Activated naive CD8-positive, alpha-beta T cell treated with anti-CD3 and anti-CD28 coated beads, Interleukin-2, amount 10 ng/mL, durations not matched to agents 7 days and 5 days (primary cell): ENCODE measurements at places on chromosomes 4 and X.

DNA sequence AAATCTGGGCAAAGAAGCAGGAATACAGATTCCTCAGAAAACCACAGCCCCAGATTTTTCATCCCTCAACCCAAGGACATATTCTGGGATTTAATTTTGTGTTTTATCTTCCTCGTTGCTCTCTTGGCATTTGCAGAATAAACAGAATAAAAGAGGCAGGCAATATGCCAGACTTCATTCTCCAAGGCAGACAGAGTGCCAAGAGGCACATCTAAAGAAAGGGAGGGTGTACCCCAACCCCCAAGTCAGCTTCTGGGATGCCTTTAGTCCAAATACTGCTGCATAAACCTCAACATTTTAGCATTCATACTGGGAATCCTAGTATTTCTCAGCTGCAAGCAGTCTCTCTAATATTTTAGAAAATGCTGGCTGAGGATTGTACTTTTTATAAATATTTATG lies 629.2 kb downstream of the KLHL13 start:
- DNase-seq, result no peak

DNA sequence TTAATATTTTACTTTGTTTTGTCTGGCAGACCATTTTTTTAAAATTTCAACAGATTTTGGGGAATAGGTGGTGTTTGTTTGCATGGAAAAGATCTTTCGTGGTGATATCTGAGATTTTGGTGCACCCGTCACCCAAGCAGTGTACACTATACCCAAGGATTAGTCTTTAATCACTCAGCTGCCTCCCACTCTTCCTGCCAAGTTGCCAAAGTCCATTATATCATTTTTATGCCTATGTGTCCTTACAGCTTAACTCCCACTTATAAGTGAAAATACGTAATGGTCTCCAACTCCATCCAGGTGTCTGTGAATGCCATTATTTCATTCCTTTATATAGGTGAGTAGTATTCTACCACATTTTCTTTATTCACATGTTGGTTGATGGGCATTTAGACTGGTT lies 281.7 kb upstream of the GK2 start:
- DNase-seq, result no peak

- DNase-seq, result peak; percentile 37
These were observed 941.2 kb upstream of the TENM3 start for GRCh38 chr4:181301735-181302710.

DNA sequence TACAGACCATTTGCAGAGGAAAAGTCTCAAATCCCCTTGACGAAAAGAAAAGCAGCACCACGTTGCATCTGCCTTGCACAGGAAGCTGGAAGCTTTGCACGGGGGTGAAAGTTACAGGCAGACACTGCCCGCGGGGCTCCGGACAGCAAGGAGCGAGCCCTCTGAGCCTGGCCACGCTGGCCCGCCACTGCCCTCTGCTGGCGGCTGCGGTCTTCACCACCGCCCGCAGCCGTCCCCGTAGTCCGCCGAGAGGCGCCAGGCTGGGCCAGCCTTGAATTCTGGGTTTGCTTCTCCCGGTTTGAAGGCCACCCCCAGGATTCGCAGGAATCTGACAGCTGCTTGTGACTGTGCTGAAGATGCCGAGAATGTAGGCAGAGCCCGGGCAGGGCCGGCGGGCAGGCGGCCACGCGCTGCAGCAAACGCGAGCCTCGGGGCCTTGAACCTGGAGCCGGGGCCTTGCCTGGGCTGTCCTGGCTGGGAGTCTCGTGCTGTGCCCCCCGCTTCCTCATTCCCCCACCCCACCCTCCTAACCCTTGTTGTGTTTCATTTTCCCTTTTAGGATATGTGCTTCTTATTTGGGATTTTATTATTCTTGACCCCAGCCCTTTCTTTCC lies 49.2 kb downstream of the ENPP6 start:
- DNase-seq, result peak; percentile 84

DNA sequence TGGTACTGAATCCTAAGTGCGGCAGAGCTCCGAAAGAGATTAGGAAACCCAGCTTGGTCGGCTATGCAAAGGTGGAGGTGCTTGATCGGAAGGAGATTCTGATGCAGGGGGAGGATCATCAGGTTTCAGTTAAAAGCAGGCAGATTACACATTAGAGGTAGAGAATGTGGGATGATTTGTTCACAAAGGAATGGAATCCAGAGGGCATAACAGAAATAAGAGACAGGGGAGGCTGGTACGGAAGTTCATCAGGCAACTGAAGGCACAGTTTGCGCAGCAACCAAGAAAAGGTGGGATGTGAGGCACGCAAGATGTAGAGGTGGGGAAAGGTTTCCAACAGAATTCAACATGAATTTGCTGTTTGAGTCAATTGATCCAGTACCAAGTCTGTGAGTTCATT lies 424 bp upstream of the ZNF330 start:
- DNase-seq, result no peak

GRCh38 chr4:87559090-87559837 lies 30.1 kb upstream of the SPARCL1 start:
- DNase-seq, result peak; percentile 46

DNA sequence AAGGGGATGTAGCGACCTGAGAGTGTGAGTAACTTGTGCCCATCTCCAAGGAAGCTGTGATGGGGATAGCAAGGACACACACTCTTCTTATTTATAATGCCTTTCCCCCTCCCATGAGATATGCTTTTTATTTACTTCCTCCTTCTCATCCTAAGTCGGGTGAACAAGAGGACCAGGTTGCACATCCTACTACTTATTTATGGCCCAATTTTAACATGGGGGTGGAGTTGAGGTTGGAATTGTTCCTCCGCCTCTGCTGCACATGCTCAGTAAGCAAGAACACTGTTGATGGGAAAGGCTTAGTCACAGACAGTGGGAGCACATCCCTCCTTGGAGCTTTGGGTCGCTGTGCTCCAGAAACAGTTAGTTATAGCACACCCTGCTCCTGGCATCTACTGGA lies 15.2 kb upstream of the TLR8 start:
- no peak for DNase-seq

- no peak for DNase-seq
These were observed 60.6 kb downstream of the GABRA2 start for GRCh38 chr4:46329118-46329976.

- no peak for DNase-seq
These were observed 53.6 kb downstream of the TRMT44 start for GRCh38 chr4:8494218-8494617.

DNA sequence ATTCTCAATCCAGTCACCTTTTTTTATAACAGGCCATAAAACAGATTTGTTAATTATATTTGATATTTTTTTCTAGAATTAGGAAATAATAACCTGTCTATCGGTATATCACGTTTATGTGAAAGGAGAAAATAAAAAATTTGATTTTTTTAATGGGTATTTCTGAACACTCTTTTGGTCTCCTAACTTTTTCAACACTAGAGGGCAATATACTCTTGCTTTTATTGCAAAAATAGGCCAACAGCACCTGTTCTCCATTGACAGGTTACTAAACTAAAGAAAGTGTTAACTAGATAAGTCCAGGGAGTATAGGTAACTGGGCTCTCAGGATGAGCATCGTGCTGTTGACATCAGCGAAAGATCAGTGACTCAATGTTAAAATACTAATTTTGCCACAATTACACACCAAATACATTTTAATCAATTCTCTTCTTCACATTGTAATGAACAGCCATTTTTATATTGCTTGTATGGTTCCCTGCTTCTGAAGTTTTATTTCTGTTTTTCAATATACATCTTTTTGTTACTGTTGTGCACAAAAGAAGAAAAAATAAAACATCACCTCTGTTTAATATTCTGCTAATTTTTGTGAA lies 22.8 kb downstream of the NDST4 start:
- no peak for DNase-seq

GRCh38 chr4:105558277-105558676 lies 5.9 kb downstream of the ARHGEF38 start:
- DNase-seq, result no peak

DNA sequence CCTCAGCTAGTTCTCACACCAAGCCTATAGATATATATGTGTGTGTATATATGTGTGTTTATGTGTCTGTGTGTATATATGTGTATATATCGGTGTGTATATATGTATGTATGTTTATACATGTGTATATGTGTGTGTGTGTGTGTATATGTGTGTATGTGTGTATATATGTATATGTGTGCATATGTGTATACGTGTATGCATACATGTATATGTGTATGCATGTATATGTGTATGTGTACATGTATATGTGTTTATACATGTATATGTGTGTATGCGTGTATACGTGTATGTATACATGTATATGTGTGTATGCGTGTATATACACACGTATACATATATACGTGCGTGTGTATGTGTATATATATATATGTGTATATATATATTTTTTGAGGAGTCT lies 18.3 kb downstream of the GTPBP6 start:
- DNase-seq, result no peak

DNA sequence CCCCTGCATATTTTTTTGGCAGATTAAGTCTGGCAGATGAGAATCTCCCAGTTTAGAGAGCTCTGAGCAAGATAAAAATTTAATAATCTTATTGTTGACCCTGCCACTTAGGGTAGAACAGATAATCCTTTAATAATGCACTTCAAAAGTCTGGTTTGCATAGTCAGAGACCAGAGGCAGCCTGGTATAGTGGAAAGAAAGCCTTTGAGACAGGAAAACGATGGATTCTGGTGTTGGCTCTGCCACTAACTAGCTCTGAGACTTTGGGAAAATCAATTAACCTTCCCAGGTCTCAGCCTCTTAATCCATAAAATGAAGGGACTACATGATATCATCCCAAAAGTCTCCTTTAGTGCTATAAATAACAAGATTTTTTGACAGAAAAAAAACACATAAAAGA lies 824.5 kb downstream of the STIM2 start:
- DNase-seq, result no peak

DNA sequence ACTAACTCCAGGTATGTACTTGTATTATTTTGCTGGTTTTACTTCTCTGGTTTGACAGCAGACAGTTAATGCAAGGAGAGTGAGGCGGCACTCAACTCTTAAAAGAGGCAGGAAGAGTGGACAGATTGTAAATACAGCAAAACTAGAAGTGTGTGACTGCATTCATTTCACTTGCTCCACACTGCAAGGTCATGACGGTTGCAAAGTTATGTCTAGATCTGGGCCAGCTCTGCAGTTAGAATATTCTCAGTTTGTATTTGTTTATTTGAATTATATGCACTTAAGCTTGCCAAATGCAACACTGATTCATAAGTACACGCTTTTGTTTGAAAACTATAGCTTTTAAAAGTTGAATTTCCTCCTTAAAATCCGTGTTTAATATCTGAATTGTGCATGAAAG lies 148.9 kb downstream of the STIM2 start:
- DNase-seq, result no peak

DNA sequence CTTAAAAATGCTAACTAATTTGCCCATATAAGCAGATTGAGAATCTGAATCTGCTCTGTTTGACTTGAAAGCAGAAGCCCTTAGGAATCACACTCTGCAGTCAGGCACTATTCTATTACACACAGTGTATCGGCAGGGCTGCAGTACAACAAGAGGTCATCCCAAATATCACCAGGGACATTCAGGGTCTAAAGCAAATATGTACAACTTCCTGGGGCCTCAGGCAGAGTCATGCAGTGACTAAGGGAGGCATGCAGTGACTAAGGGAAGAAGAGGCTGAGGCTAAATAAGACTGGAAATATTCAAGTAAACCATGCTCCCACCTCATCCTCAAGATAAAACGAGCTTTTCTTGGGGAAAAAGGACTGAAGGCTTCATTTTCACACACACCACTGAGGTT lies 20.9 kb downstream of the MAPK10 start:
- no peak for DNase-seq

DNA sequence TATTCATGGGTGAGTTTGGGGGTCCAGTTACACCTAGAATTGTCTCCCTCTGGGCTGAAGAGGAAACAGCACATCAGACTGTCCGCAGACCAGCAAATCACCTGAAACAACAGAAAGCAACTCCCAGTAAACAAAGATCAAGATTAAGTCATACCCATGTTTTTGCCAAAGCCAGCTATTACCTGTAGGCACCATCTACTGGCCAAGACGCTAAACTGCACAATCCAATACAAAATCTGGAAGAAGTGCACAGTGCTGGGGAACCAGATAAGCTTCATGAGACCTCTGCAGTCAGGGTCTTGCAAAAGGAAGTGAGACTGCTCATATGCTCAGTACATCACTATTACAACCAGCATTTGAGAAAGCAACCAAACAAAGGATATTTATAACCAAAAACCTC lies 157.5 kb upstream of the ITM2A start:
- no peak for DNase-seq

DNA sequence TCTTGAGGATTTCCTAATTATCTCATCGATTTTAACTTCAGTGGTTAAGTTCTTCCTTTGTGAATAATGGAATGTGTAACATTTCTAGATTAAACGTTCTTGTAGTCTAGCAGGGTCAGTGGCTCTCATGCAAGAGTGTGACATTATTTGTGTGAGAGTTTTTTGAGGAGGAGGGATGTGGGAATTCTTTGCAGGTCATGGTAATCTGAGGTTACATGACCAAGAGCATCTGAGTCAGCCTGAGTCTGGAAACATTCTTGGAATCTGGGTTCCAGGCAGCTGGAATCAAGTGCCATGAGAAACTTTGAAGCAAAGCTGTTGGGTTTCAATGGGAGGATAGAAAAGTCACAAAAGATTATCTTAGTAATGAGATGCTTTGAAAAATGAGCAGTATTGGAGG lies 49.5 kb downstream of the GK start:
- DNase-seq, result no peak

DNA sequence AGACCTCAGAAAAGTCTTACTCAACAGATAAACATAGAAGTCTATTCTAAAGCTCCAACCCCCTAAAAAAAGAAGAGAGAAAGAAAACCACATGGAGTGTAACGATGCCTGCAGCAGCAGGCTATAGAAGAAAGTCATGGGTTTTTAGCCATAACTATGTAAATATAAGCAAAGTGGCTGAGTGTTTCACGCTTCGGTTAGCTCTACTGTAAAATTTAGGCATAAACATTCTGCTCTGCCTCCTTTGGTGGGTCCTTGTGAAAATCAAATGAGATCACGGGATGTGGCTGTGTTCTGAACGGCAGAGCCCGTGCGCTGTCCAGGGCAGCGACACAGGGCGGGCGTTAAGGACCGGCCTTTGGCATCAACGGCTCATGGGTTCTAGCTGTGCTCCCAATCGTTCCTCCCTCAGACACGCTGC lies 78.4 kb downstream of the IRF2 start:
- no peak for DNase-seq

DNA sequence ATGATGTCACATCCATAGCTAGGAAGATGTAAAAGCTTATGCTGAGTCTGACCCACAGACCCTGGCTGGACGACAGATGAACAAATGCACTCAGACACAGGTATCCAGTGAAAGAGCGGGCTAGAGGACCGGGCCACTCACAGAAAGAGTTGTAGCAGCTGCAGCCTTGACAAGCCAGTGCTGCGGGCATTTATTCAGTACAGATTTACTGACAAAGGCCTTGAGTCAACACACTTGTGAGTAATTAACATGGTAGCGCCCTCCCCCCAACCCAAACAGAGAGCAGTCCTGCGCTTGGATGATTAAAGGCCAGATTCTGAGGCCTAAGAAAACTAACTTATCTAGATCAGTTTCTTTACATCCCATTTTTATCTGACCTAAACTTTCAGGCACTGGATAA lies 244.6 kb downstream of the SPANXN4 start:
- DNase-seq, result no peak

DNA sequence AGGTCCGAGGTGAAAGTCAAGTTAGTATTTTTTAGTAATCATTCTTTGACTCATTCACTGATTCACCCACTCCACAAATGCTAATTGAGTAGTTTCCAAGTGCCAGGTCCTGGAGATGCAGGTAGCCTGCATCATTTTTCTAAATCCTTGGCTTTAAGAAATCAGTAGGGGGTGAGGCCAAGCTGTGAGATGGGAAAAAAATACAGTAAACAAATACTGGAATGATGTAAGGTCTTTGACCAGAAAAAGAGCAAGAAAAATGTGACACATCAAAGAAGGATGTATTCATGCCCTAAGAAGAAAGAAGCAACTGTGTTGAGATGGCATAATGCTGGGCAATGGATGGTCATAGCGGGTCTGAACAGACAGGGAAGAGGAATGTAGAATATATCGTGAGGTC lies 1386.6 kb downstream of the PCDH7 start:
- DNase-seq, result no peak
